Mammary epithelial cell (primary cell): ENCODE measurements at places on chromosomes 1 and 21.

- DNase-seq: no peak
Measured at GRCh38 chr1:105137543-105138457, 1388.1 kb downstream of the AMY1C start.

GRCh38 chr1:212656730-212657129 is 42.9 kb downstream of the BATF3 start:
- DNase-seq: peak; percentile 17

GRCh38 chr1:209871006-209871405 is 43.2 kb downstream of the UTP25 start:
- DNase-seq: no peak

GRCh38 chr1:98458511-98459485 is 202.7 kb upstream of the SNX7 start:
- no peak for DNase-seq

GRCh38 chr1:76124196-76124595 is 49.6 kb downstream of the ST6GALNAC3 start:
- peak; percentile 53 for DNase-seq

GRCh38 chr1:223338811-223339746 is 24.9 kb downstream of the SUSD4 start:
- DNase-seq: no peak

DNA sequence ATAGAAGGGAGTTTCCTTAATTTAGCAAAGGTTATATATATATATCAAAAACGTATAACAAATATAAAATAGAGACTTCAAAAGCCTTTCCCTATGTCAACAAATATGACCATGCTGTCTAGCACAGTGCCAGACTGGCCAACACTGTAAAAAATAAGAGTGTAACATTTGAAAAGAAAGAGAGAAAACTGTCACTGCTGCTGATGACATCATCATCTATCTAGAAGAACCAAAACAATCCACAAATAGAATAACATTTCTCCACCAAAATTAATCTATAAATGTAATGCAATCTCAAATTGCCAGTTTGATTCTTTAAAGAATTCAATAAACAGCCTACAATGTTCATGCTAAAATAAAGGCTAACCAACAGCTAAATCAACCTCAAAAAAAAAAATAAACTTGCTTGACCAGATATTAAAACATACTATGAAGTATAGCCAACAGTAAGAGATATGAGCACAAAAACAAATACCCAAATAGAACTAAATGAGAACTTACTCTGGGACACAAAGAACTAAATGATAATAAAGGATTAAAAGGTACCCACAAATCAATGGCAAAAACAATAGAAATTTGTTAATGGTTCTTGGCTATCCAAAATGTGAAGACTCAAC is 50.2 kb downstream of the ENAH start:
- DNase-seq: no peak

DNA sequence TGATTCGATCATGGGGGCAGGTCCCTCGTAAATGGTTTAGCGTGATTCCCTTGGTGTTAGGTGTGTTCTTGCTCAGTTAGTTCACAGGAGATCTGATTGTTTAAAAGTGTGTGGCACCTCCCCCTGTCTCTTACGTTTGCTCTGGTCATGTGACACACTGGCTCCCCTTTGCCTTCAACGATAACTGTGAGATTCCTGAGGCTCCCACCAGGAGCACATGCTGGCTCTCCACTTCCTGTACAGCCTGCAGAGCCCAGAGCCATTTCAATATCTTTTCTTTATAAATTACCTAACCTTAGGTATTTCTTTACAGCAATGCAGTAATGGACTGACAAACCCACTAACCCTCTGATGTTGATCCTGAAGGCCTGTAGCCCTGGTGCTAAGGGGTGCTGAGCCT is 141.9 kb downstream of the FCRL5 start:
- no peak for DNase-seq

- no peak for DNase-seq
Measured at GRCh38 chr1:237664348-237664747, 226.4 kb downstream of the ZP4 start.

DNA sequence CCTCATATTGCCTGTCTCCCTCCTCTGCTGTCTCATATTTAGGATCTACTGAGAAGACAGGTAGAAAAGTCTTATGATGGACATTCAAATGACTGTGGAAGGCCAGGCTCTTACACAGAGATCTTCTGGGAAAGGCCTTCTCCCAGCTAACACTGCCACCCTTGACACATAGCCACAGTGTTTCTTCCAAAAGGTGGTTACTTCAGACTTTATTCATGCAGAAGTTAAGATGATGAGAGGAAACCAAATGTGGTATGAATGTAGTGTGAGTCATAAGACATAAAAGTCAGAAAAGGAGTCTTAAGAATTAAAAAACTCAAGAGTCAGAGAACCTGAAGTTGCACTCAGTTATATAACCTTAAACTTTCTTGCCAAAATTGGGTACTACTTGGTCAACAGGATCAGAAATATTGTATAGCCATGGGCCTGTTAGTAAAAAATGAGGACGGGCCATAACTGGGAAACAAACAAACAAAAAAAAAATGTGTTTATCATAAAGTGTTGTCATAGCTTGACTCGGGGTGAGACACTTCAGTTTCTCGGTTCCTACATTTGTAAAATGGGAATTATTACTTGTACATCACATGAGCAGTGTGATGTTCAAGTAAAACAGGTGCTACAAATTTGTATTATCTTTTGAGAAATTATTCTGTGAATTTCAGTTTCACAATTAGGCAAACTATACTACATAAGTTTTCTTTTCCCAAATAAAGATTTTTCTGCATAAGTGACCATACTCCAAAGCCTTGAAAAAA is 1.2 kb upstream of the DENND1B start:
- DNase-seq: peak; percentile 89

GRCh38 chr1:92834617-92835016 is 2.8 kb downstream of the RPL5 start:
- DNase-seq: no peak

GRCh38 chr21:16532840-16533239 is 803.1 kb downstream of the USP25 start:
- no peak for DNase-seq

DNA sequence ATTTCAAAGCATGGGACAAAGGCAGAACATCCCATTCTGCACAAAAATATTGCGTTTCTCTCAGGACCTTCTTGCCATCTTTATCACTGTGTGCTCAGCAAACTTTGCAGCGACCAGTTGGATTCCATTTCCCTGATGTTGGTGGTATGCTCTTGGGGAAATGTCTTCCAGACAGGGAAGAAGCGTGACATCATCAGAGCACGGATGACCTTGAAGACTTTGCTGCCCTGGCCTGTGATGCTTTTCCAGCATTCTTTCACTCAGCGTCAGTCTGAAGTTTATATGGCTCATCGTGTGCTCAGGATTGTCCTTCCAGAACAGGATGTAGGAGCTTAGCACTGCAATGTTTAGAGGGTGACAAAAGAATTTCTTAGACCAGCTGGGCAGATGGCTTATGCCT is 131.4 kb upstream of the F3 start:
- no peak for DNase-seq

DNA sequence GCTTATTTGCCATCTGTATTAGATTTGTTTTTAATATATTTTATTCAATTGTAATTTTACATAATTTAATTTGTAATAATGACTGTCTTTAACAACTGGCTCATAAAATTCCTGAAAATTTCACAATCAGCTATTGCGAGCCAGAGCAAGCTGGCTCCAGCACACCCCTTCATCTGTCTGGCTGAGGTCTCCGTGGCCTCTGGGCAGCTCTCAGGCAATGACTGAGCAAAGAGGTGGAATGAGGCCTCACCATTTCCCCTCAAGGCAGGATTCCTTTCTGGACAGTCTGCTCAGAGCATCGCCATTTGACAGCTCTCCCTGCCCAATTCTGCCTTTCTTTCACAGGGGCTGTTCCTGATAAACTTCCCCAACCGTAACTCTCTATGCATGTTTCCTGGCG is 5.8 kb upstream of the KANK4 start:
- peak; percentile 94 for DNase-seq

- peak; percentile 4 for DNase-seq
Measured at GRCh38 chr1:210294999-210295745, 33.5 kb upstream of the HHAT start.

GRCh38 chr1:242083742-242084141 is 84.8 kb upstream of the MAP1LC3C start:
- no peak for DNase-seq

GRCh38 chr1:32702599-32703478 is at the start of gene SYNC:
Gene SYNC, minus strand, starts transcription at chr1:32702770. Its CDS starts 110 bp downstream, at chr1:32702660.
- DNase-seq: no peak

DNA sequence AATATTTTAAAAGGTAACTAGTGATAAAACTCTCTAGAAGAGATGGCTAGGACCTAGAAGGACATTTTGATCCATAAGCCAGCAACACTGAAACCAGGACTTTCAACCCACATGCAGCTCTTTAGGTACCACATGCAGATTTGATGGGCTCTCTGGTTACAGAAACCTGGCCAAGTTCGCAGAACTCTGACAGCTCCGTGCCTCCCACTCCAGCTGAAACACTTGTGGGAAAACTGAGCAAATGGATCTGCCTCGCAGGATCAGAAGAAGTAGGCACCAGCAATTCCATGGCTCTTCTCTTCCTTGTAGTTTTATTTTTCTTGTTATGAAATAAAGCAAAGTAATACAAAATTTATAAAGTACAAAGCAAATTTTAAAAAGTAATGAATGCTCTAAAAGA is 58.5 kb downstream of the ST6GALNAC5 start:
- no peak for DNase-seq

GRCh38 chr1:230112782-230113181 is 45.7 kb downstream of the GALNT2 start:
- DNase-seq: no peak

- no peak for DNase-seq
Measured at GRCh38 chr1:184499616-184500015, 112.8 kb downstream of the C1orf21 start.

DNA sequence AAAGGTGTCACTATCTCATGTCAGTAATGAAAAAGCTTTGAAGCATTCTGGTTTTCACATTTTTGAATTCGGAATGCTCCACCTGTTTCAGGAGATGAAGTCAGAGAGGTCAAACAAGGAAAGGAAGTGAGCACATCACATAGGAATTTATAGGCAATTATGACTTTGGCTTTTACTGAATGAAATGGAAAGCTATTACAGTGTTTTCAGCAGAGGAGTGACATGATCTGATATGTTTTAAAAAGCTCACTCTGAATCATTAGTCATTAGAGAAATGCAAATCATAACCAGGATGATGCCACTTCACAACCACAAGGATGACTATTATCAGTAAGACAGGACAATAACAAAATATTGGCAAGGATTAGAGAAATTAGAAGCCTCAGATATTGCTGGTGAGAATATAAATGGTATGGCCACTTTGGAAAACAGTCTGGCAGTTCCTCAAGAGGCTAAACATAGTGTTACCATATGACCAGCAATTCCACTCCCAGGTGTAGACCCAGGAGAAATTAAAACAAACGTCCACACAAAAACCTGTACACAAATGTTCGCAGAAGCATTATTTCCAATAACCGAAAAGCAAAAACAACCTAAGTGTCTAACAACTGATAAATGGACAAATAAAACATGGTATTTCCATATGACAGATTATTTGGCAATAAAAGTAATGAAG is 7.5 kb downstream of the TAF1A start:
- DNase-seq: peak; percentile 84

DNA sequence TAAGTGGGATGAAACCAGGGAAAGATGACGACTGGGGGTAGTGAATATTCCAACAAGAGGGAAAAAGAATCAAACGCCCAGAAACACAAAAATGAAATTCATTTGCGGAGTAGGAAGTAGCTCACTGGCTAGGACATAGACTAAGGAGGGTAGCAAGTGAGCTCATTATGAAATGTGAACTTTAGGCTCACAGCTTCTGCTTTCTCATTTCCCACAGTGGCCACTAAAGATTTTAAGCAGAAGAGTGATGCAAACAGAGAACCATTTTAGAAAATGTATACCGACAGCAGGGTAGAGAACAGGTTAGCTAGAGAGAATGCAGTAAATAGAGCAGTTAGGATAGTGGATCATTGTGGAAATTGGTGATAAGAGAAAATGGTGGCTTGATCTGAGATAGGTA is 3.5 kb downstream of the CD48 start:
- no peak for DNase-seq

DNA sequence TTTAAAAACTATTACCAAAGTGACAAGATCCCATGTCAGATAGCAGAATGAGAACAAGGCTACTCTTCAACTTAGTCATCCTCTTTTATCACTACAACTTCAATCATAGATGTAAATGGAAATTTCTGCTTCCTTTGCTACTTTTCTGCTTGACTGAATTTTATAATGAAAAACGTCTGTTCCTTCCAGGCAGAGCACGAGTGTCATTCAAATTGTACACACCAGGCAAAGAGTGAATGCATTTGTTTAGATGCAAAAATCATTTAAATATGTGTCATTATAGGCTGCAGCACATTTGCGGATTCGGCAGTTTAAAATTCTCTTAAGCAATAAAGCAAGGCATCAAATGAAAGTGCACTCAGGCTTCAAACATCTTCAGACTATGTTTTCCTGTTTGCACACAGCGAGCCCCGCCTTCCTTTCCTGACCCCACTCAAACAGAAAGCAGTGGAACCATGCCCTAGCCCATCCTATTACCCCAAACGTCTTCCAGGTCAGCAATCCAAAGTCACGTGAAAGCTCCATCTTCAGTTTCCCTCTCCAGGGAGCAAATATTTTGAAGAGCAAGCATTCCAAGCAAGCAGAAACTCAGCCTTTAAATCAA is 99.6 kb downstream of the APP start:
- DNase-seq: no peak

- no peak for DNase-seq
Measured at GRCh38 chr1:1432274-1432950, 3.1 kb upstream of the VWA1 start.

DNA sequence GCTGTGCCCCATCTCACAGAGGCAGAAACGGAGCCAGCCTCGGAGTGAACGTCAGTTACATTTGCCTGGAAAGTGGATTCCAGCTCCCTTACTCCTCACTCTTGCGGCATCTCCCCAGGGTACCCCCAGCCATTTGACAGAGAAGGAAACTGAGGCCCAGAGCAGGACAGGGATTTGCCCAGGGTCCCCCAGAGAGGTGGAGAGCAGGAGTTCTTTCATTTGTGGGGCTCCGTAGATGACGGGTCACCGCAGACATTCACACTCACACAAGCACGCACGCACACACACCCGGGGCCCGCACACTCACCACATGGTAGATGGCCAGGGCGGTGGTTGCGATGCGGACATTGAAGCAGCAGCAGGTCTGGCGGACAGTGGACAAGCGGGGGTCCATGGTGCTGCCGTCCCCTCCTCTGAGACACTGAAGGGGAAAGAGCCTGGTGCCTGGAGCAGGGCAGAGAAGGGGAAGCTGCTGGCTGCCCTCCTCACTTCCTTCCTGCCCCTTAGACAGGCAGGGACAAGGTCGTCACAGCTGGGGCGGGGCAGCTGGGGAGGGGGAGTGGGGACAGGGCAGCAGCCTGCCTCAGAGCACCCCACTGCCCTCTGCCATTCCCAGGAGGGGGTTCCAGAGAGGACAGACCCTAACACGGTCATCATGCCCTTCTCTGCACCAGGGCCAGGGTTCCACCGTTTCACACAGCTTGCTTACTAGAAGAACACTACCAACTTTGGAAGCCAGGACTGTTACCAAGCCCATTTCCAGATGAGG is at the start of gene LAPTM5:
LAPTM5 (minus strand) TSS at position 423 of the 769 bp plus-strand sequence; CDS start at position 394, 29 bp downstream.
- DNase-seq: no peak

GRCh38 chr1:67166196-67166595 is at the start of gene IL23R:
Gene IL23R, plus strand, starts transcription at chr1:67166454. Its CDS starts 1,667 bp downstream, at chr1:67168121.
- no peak for DNase-seq
